ENCODE measurements at places on chromosomes 3 and 15.

DNA sequence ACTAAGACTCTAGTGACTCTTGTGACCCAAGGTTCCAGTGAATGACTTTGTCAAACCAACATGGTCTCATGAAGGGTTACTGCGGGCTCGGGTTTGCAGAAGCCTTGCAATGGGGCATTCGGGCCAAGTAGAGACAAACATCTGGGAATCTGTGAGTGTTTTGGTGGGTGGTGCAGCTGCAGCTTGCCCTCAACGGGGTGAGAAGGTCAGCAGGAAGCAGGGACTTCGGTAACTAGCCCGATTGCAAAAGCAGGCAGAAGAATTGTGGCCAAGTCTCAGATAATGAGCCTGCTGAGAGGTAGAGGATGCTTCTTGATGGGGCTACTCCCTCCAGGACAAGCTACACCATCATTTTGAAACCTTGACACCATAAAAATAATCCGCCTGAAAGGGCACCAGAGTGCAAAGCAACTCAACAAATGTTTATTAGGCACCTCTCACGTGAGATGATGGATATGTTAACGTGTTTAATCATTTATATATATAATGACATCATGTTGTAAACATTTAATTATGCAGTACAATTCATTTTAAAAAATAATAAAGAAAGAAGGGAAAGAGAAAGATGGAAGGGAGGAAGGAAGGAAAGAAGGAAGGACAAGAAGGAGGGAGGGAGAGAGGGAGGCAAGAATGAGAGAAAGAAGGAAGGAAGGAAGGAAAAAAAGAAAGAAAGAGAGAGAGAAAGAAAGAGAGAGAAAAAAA lies 263.9 kb upstream of the IGF1R start:
- no peak for DNase-seq

DNA sequence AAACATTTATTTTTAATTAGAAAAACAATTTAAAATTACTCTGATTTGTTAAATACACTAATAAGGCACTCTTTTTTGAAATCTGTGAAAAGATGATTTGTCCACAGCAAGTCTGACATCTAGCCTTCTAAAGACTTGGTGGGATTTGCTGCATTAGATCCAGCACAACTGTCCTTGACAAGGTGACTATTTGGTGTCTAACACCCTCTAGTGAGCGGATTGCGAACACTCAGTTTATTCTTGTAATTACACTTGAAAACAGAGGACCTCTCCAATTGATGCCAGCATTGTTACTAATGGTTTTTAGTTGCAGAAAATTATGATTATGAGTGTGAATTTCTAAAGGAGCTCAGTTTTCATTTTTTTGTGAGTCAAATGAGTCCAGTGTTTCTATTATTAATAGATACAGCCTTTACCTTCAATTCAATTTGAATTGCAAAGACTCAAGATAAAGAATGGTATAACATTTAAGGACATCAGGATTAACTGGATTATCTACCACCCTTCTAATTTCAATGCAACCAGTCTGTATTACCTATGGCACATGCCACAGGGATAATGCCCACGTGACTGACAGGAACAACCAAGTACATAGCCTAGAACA lies 29.7 kb upstream of the STRIT1 start:
- peak; percentile 55 for DNase-seq

DNA sequence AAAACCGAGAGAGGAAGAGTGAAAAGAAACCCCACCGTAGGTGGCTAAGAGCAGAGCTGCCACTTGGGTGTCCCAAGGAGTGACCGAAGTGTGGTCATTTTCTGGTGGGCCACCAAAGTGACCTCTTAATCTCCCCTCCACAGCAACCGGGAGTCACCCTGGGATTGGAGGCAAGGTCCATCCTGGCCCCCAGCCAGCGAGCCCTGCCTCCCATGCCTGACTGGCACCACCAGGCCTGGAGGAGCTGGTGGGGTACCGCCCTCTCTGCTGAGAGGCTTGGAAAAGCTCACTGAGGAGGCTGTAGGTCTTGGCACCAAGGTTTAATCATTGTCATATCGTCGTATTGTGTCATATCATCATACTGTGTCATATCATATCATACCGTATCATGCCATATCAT lies 74.0 kb upstream of the TRPM1 start:
- DNase-seq = no peak

GRCh38 chr3:105608623-105609022 lies 241.9 kb downstream of the ALCAM start:
- no peak for DNase-seq

- no peak for DNase-seq
These were observed 27.9 kb upstream of the FAM174B start for GRCh38 chr15:92683511-92683834.

- DNase-seq = no peak
These were observed 85.0 kb upstream of the DPH6 start for GRCh38 chr15:35630985-35631384.

- DNase-seq = no peak
These were observed 750.6 kb downstream of the CADM2 start for GRCh38 chr3:85709346-85709892.

- DNase-seq = no peak
These were observed 40.6 kb upstream of the RBMS3 start for GRCh38 chr3:29240248-29240647.

DNA sequence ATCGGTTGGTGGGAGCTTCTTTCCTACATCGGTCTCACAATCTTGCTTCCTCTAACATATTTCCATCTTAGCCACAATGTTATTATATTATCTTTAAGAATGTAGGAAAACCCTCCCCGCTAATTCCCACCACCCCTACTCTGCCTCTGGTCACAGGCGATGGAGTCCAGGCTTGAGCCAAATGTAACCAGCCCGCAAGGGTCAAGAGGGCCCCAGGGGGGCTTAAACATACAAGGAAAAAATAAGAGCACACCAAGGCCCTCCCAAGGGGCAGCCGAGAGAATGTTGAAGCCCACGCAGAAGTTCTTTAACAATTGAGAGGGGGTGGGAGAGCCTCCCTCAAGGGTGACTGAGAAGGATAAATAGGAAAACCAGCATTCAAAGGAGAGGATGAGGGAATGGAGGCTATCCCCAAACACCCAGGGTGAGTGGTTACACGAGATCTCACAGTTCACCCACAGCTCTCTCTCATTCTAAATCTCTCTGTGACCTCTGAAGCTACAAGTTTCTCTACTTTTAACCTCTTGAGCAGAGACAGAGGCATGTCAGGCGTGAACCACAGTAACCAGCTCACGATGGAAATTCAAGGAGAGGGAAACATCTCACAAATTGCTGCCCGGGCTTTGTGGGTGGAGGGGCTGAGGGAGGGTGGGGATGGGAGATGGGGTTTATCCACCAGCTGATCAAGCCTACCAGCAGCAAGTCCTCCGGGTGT lies 31.4 kb upstream of the UACA start:
- no peak for DNase-seq

GRCh38 chr3:17733215-17733614 lies 9.2 kb downstream of the TBC1D5 start:
- DNase-seq = no peak

GRCh38 chr3:188687389-188687788 lies 484.4 kb upstream of the TPRG1 start:
- no peak for DNase-seq

GRCh38 chr3:12197475-12197874 lies 38.8 kb upstream of the TIMP4 start:
- DNase-seq = no peak

- DNase-seq = no peak
These were observed 76.1 kb downstream of the CHRD start for GRCh38 chr3:184455991-184456390.

DNA sequence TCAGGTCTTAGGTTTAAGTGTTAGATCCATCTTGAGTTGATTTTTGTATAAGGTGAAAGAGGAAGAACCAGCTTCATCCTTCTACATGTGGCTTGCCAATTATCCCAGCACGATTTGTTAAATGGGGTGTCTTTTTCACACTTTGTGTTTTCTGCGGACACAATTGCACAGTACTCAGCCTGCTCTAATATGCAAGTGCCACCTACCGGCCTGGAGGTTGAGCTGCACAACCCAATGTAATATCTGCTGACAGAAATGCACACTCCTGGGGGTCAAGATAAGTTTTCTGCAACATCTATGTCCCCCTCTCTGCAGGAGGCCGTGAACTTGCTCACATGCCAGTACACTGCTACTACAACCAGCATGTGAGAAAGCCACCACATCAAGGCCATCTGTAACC lies 791.9 kb upstream of the ROBO1 start:
- no peak for DNase-seq

DNA sequence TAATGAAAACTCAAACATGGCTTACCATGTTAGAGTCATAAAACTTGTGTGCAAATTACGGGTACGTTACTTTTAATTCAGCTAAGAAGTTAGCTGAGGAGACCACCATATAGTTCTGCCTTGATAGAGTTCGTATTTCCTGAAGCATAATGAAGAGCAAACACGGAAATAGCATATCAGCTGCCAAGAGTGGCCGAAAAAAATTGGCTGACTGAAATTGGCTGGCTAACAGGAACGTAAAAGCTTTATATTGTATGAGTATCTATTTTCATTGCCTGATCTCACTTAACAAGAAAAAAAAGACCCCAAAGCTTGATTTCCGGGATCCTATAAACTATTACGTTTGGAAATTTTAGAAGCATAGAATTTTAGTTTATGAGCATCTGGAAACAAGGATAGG lies 1222.9 kb downstream of the ZPLD1 start:
- no peak for DNase-seq

DNA sequence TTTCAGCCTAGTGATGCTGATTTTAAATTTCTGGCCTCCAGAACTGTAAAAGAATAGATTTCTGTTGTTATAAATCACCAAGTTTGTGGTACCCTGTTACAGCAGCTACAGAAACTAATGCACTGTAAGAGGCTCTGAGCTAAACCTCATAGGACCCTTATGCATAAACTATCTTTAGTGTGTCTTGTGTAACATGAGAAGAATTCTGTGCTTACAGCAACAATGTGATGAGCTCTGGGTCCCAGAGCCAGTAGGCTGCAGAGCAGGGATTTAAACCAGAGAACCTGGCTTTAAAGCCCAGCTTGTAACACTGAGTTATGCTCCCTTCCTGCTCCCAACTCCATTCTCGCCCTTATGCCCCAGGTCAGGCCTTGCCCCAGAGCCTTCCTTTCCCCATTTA lies 113.1 kb downstream of the THSD4 start:
- no peak for DNase-seq

- DNase-seq = no peak
These were observed 2.1 kb downstream of the SNX33 start for GRCh38 chr15:75649848-75650247.

GRCh38 chr15:79193103-79193502 lies 89.4 kb upstream of the ANKRD34C start:
- DNase-seq = peak; percentile 43

DNA sequence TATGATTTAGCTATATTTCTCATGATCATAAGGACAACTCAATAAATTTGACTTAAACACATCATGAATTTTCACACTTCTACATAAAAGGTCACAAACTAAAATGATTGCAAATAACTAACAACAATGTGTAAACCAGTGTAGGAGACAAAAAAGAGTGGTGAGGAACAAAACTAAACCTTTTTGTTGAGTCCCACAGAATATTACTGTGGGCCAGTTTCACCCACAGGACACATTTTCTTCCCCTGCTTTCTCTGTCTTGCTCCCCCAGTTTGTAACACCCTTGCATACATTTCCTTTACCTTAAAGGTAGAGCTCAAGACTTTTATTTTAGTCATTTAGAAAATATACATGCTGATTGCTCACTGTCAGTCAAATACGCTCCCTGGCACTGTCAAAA lies 130.9 kb upstream of the GOLGA6L6 start:
- DNase-seq = no peak

DNA sequence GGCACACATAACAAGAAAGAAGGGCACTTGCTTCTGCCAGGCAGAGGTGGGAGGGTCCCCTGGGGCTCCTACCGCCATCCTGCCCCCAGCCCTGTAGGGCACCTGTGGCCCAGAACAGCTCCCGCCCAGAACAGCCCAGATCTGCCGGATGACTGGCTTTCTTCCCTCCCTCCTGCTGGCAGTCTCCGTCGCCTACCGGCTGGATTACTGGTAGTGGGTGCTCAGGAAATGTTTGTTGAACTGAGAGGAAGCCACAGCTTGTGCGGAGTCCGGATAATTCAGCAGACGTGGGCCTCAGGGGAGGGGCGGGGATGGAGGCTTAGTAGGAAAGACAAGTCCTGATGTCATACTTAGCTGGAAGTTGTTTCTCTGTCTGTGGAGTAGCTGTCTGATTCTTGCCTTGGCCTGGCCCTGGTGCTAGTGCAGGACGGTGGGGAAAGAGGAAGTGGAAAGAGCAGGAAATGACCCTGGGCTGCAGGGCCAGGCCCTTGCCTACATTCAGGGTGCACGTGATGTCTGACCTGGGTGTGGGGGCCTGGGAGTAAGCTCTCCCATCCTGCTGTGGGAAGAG lies 6.7 kb downstream of the CCDC9B start:
- no peak for DNase-seq

GRCh38 chr3:8596321-8597218 lies 48.0 kb downstream of the SSUH2 start:
- no peak for DNase-seq

- DNase-seq = no peak
These were observed 3.1 kb upstream of the TRA2B start for GRCh38 chr3:185940951-185941350.

DNA sequence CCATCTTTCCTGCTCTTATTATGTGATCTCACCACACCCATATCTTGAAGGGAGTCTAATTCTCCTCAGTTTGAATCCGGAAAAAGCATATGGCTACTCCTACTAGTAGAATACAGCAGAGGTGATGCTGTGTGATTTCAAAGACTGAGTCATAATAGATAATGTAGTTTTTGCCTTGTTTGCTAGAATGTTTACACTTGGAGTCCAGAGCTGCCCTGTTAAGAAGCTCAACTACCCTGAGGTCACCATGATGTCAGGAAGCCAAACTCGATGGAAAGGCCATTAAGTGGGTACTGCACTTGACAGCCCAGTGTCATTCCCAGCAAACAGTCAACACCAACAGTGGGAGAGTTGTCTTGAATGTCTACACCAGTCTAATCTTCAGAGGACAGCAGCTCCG lies 56.9 kb downstream of the CD200R1L start:
- no peak for DNase-seq

- no peak for DNase-seq
These were observed 6.0 kb upstream of the ARIH1 start for GRCh38 chr15:72468103-72468502.

DNA sequence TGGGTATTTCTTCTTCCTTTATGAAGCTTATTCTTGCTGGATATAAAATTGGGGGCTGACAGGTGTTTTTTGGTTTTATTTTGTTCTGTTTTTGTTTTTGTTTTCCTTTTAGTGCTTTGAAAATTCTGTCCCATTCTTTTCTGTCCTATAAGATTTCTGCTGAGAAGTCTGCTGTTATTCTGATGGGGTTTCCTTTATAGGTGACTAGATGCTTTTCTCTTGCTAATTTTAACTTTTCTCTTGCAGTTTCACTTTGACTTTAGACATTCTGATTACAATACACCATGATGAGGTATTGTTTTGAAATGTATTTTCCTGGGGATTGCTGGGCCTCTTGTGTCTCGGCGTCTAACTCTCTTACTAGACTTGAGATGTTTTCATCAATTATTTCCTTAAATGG lies 22.8 kb downstream of the TTC14 start:
- no peak for DNase-seq

GRCh38 chr3:16884084-16884747 lies 539 bp upstream of the PLCL2 start:
- no peak for DNase-seq
